ENCODE measurements at places on chromosomes 4 and X.

DNA sequence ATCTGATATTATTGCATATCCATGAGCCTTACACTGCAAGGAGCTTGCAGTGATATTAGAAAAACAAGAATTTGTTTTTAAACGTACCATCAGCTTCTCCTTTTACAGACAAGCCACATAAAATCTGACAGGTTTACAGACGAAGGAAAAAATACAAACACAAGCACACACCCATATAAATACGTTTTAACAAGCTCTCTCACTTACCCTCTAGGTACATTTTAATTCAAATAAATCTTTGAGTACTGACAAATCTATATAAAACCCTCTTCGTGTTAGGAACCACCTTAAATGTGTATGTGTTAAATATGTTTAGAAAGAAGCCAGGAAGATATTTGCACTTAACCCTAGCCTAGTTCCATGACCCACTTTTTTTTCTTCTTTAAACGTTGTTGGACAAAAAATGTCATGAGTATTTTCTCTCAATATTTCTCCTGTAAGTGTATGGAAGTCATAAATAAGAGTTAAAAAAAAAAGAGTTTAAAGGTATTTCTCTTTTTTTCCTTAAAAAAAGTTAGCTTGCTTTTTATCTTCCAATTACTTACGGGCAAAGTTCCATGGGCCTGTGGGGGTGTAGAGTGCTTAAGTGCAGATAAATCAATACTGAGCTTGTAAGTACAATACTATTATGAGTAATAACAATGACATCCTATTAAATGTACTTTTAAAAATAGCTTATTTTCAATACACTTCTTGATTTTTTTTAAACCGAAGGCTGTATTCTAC, 1.5 kb downstream of the ARAP2 start:
- DNase-seq: no peak

DNA sequence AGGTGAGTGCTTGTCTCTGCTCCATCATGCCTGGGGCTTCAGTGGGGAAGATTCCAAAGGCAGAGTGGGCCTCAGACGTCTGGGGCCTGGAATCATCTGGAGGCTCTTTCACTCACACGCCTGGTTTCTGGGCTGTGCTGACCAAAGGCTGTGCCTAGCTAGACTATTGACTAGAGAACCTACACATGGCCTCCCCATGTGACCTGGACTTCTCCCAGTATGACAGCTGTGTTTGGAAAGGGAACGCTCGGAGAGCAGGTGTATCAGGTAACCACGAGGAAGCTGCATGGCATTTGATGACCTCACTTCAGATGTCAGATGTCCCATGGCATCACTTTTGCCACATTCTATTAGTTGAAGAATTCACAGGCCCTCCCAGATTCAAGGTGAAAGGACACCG, 51.0 kb downstream of the ADGRL3 start:
- DNase-seq: no peak

DNA sequence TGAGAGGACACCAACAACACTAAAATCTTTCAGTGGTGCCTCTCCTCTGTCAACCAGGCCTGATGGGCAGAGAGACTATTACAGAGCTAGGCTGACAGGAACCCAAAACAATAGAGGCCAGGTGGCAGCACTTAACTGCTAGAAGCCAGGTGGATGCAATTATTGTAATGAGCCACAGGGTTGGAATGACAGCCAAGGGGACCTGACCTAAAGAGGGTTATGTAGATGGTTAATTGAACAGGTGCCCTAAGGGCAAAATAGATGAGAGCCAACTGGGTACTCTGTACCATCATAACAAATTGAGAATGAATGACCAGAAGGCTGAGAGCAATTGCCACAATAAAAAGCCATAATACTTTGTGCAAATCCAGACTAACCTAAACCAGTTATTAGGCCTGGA, 24.7 kb upstream of the FRAS1 start:
- no peak for DNase-seq

DNA sequence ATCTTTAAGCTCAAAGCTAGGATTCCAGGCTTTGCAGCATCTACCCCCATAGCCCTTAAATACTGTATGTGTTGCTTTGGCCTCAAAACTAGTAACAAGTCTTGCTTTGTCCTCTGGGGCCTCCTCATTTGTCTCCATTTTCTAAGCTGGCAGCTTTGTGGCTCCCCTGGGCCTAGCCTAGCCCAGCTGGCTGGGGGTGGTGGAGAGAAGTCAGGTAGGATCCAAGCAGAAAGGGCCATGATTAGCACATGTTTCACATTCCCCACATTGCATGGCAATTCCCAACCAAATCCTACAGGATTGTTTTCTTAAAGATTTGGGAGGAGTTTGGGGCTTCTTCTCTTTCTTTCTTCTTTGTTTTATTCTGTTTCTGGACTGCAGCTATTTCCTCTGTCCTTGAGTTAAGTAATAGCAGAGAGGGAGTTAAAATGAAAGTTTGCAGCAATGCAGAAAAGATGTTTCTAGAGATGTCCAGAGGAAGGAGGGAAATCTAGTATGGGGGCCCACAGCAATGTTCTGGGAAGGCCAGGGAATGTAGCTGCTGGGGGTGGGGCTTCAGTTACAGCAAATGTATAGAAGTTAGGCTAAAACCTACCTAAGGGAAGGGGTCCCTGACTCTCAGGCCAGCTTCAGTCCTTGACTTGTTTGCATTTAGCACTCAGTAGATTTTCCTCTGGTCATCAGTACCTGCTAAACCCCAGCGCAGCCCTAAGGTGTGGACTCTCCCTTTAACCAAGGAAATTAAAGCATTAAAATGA, 92.1 kb downstream of the SHROOM4 start:
- no peak for DNase-seq

All from head of caudate nucleus (tissue), 42 donors.